G401 (cell line): ENCODE measurements at places on chromosomes 16 and 17. TPM values are rescaled to one million over a fixed set of nuclear protein-coding genes. Genes with fewer than 3 reads are reported as not detected.

DNA sequence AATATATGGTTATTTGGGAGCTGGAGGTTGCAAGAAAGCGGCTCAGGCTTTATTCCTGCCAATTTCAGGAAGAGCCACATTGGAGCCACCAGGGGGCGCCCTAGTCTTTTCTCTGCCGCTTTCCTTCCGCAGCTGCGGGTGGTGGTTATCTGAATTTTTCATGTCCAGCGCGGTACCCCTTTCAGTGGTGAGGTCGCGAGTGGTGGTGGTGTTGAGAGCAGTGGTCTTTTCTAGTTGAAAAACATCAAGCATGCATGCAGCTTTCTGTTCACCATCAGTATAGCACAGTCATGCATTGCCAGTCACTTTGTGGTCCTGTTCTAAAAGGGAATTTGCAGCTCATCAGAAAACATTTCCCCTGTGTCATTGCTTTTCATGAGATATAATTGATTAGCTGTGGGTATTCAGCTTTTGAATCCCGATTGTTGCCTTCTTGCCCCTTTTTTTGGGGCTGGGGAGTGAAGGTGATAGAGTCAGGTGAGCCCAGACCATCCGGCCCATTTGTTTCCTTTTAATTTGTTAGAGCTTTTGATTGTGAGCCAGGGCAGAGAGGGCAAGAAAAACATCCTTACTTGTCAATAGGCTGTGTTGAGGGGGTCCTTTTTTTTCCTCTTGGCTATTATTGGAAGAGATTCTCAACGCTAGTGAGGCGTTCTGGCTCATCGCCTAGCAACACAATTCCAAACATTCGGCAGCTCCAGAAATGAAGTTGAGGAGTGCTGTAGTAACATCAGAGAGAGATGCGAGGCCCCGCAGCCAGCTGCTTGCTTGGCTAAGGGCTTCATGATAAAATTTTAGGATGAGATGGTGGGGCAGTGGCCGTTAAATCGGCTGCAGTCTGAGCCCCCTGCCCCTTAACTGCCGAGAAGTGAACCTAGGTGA, 119.0 kb downstream of the SNX29 start:
- DNase-seq, result peak; percentile 74

GRCh38 chr16:35628976-35629375, 2169.6 kb downstream of the TP53TG3F start:
- no peak for DNase-seq

- no peak for DNase-seq
Observed at GRCh38 chr16:5077304-5077703, 5.7 kb downstream of the ALG1 start.

GRCh38 chr17:19720631-19721426, 4.4 kb upstream of the SLC47A2 start:
- no peak for DNase-seq

DNA sequence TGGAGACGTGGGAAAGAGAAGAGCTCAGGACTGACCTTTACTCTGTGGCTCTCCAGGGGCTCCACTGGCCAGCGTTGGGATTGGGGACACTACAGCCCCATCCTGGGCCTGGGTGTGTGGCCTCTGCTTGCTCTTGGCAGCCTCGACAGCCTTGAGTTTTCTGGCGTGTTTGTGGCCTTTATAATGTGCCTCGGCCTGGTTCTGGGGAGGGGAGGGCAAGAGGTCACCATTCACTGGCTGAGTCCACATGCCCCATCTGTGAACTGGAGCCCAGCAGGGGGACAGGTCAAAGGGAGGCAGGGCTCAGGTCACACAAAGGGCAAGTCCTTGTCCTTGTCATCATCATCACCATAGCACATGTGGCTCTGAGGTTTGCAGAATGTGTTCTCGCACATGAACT, 11.7 kb downstream of the NKIRAS2 start:
- no peak for DNase-seq

- no peak for DNase-seq
Observed at GRCh38 chr17:2022647-2023240, 2.4 kb downstream of the RTN4RL1 start.

Gene C17orf78
- total RNA-seq, result not detected in 2 replicates

DNA sequence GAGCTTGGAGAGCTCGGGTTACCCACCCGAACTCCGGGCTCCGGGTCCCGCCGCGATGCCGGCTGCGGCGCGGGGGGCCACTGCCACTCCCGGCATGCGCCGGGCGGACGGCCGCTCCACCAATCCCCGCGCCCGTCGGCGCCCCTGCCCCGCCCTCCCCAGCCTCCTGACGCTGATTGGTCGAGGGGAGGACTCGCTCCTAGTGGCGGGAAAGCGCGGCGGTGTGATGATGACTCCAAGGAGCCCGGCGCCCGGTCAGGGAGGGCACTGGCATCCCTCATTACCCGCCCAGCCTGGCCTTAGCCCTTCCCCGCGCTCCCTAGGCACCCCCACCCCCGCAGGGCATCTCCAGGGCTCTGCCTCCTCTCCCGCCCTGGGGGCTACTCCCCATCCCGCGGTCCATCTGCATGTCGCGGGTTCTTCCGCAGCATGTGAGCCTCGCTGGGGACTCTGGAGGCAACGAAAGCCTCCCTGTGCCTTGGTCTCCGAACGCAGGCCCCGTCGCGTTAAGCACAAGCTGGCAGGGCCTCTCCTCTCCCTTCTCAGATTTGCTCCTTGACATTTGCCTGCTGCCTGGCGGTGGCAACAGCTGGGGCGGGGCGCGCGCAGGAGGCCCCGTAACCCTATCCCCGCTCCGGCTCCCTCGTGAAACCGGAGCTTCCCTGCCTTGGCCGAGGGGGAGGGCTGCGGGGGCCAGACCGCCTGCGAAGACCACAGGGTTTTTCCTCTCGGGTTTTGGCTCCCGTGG, 1.7 kb downstream of the ATP2A1 start:
- DNase-seq, result peak; percentile 85

GRCh38 chr17:66716236-66717026, 118.5 kb upstream of the CACNG5 start:
- peak; percentile 16 for DNase-seq

GRCh38 chr16:60739737-60740683, 1296.2 kb downstream of the CDH8 start:
- DNase-seq, result no peak

DNA sequence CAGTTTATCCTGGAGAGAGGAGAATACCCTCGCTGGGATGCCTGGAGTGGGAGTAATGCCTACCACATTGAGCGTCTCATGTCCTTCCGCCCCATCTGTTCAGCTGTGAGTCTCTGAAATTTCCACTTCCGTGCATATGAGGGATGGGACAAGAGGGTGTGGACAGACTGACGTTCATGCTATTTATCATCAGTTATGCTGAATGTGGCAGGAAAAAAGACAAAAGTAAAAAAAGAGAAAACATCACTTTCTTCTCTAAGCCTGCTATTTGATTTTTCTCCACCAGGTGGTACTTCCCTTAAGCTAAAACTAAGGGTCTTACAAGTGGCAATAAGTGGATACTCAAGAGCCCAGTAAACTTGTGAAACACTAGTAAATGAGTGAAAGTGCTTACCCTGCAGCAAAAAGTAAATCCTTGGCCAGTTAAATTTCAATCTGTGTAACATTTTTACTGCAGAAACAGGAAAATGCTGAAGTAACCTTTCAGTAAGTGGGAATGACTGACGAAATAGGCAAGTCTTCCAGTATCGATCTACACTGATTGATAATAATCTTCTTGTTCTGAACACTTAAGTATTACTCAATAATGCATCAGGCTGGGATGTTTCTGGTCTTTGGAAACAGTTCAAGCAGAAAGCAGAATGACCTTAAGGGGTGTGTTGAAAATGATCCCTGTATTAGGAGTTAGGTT, 5.6 kb downstream of the CRYBA1 start:
- DNase-seq, result peak; percentile 39

Gene TERB1
- not detected in 2 replicates for total RNA-seq

GRCh38 chr16:66427871-66428681, 981 bp downstream of the BEAN1 start:
- no peak for DNase-seq

Gene DLX3
- total RNA-seq, result 6.3 and 11.2 TPM in 2 replicates

DNA sequence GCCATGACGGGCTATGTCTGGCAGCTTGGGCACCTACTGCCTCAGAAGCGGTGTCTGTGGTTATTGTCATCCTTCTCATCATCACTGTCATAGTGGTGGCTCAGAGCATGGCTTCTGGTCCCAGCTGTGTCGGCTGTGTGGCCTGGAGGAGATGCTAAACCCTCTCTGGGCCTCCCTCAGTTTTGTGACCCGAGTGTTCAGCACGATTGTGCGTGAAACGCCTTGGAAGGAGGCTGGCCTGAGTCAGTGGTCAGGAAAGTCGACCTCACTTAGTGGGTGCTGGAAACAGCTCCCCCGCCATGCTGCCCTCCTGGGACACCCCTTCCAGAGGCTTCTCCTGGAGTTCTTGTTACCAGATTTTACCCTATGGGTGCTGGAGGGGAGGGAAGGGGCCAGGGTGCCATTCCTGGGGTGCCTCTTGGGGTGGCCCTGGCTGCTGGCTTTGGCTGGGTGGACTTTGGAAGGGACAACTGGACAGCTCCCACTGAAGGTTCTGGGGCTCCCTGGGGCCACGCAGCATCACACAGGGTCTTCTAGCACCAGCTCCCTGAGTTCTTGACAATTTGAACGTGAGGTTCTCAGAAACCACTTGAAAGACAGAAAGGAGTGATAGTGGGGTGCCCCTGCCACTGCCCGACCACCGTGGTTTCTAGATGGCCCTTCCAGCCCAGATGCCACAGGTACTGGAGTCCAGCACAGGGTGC, 226.5 kb upstream of the GSE1 start:
- DNase-seq, result no peak

Gene CBFB
- total RNA-seq, result 17.0 and 40.9 TPM in 2 replicates

- no peak for DNase-seq
Observed at GRCh38 chr17:49749730-49750129, 14.2 kb downstream of the FAM117A start.

Gene CCDC144A
- not detected in 2 replicates for total RNA-seq

GRCh38 chr17:1967213-1967612, 57.9 kb downstream of the RTN4RL1 start:
- no peak for DNase-seq

- no peak for DNase-seq
Observed at GRCh38 chr17:79891113-79891730, 52.0 kb upstream of the CBX4 start.

DNA sequence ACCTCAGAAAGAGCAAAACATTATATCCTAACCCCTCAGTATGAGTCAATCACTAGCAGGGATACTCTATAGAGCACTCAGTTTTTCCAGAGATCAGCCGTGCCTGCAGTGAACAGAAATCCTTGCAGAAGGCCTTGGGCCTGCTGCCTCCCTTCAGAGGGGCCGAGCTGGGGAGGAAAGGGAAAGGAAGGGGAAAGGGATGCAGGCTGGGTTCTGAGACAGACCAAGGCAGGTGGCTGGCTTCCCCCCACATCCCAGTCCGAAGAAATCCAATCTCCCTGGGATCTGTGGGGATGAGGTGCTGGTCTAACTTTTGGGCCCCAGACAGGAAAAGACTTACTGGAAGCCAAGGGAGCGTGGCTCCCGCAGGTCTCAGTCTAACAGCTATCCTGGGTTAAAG, 25.3 kb downstream of the SRL start:
- no peak for DNase-seq

Gene TMEM11
- 31.2 and 34.4 TPM in 2 replicates for total RNA-seq

GRCh38 chr16:86075839-86076440, 177.0 kb downstream of the IRF8 start:
- DNase-seq, result no peak

Gene MFAP4
- 0.31 TPM in 1 of 2 replicates, not detected in the other for total RNA-seq

- DNase-seq, result no peak
Observed at GRCh38 chr17:82457929-82458178, 687 bp upstream of the NARF start.

Gene KRTAP9-8
- not detected in 2 replicates for total RNA-seq

DNA sequence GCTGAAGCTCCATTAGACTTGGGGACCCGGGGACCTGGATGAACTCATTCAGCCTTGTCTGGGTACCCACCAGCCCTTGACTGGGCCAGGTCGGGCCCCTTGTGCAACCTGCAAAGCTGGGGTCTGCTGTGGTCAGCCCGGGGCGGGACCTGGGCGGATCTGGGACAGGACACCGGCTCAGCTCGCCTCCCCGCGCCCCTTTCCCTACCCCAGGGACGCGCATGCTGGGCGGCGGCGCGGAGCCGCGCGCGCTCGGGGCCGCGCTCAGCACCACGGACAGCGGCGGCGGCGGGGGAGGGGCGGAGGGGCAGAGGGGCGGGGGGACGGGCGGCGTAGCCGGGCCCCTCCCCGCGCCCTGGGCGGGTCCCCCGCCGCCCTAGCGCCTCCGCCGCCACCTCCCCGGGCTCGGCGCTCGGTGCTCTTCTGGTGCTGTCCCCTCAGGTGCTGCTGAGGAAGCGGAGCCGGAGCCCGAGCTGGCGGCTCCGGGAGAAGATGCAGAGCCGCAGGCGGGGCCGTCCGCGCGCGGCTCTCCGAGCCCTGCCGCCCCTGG, 7.4 kb downstream of the ACD start:
- peak; percentile 51 for DNase-seq

Gene NPB
- total RNA-seq, result 0.41 and 0.74 TPM in 2 replicates

Gene ABAT
- 7.2 and 8.0 TPM in 2 replicates for total RNA-seq

Gene CRHR1
- total RNA-seq, result not detected in 2 replicates

Gene ABCA8
- not detected in 2 replicates for total RNA-seq

Gene CSH2
- not detected in 2 replicates for total RNA-seq

GRCh38 chr17:78735832-78736525, 46.1 kb downstream of the CYTH1 start:
- DNase-seq, result no peak

Gene KIF18B
- total RNA-seq, result 22.6 and 24.4 TPM in 2 replicates

- DNase-seq, result no peak
Observed at GRCh38 chr17:47959825-47960655, 2.4 kb upstream of the PRR15L start.

DNA sequence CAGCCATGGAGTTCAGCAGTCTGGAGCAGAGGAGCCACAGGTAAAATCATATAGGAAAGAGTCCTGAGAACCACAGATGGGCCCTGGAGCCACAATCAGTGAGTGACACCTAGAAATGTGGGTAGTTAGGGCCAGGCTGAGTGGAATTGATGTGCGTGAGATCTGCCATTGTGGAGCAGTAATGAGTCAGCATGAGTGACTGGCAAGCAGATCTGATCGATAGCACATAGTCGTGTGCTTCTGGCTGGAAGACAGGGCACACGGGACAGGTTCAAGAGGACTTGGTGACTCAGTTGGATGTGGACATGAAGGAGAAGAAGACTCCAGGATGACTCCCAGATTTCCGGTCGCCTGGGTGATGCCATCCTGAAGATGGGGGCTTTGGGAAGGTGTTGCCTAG, 12.3 kb downstream of the ADORA2B start:
- DNase-seq, result no peak

DNA sequence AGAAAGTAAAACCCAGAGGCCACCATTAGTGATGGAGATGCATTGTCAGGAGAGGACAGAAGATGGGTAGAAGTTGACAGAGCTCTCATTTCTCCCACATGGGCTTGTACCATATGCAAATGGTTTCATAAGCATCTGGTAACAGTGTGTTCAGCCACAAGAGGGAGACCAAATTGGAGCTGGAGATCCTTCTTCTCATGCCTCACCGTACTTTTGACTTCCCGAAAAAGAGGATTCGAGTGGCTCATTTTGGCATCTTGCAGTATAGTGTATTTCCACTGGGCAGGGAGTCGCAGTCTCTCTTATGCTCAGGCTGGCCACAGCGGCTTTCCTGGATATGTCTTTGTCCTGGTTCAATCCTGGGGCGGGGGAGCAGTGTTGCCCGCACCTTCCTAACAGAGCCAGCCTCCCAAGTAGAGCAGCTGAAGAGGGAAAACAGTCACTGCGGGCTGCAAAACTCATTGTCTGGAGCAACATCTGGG, 23.8 kb downstream of the TBC1D3B start:
- peak; percentile 24 for DNase-seq
